ENCODE measurements at places on chromosomes 6 and 20.

DNA sequence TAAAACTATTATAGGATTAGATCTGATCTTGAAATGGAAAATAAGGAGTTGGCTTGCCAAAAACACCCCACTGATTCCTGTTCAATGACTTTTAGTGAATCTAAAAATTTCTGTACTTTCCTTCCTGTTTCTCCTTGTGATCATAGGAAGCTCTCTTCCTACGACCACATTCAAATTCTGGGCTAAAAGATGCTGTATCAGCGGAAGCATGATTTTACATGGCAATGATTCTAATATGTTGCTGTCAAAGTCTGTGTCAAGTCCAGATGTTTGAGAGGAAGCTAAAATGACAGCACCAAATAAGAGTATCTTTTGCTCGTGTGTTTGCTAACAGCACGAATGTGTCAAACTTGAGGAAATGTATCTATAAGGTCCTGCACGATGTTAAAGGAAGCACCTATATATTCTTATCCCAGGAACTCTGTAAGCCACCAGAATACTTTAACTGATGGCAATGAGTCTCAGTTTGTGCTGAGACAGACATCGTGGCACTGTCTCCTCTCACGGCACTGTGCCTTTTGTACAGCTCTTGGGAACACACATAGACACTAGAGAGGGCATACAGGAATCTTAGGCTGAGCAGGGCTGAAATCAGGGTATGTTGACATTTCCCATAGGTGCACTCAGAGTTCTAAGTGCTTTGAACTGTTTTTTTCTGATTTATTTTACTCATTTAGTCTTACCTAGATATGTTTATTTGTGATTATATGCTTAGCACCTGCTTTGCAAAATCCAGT lies 24.9 kb upstream of the MAP3K4 start:
- no peak for DNase-seq

DNA sequence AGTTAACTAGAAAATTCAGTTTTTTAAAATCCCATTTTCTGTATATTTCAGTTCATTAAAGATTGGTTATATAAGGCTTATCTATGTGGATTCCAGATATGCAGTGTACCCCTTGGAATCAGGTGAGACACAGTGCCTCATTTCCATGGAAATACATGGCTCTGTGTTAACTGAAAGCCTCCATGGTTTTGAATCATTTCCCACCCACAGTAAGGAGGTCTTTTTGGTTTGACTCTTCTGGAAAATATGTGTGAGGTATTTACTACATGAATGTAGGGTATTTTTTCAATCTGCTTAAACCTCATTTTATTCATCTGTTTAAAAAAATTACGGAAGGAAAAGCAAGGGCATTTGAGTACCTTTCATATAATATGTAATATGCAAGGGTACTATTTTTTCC lies 25.5 kb downstream of the RNF144B start:
- DNase-seq, result no peak

DNA sequence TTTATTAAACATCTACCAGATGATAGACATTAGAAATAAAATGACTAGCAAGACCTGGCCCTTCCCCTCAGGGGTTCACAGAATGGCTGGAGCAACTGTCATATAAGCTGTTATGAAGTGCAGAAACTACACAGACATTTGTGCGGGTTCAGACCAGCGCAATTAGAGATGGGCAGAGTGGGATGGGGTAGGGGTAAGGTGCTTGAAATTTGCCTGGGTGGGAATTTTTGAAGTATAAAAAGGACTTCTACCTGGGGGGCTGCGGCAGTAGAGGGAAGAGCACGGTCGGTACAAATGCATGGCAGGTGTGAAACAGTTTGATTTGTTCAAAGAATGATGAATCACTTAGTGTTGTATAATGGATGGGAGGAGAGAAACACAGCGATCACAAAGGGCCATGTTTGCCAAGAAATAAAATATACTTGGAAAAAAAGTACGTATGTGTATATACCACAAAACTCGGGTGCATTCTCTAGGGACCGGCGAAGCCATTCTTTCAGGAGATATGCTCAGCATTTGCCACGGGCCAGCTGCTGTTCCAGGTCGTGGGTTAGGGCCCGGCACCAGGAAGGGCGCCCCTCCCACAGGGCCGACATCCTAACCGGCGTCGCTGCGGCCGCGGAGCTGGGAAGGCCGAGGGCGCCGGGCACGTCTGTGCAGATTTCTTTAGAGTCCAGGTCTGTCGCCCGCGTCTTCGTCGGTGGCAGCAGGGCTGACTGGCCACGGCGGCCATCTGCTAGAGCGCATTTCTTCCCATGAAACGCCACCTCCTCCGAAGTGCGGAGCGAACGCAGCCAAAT lies 809 bp upstream of the NOL7 start:
- DNase-seq, result no peak

GRCh38 chr6:1620504-1621069 lies 10.9 kb downstream of the FOXC1 start:
- DNase-seq, result no peak

DNA sequence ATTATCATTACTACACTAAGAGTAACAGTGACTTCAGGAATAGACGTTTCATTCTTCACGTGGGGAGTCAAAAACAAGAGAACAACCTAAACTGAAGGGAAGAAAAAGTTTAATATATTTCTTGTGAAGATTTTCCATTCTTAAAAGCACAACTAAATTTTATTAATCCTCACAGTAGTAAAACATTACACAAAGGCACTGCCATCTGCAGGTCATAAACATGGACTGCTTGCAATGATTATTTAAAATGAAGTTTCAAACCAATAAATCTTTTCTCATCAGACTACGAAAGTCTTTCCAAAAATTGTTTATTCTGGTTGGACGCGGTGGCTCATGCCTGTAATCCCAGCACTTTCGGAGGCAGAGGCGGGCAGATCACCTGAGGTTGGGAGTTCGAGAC lies 2.6 kb downstream of the NCOA5 start:
- DNase-seq, result no peak

GRCh38 chr6:87095087-87095509 lies at the start of gene CGA:
Gene CGA, minus strand, starts transcription at chr6:87095106. Its CDS starts 6,906 bp downstream, at chr6:87088200.
- DNase-seq, result no peak

DNA sequence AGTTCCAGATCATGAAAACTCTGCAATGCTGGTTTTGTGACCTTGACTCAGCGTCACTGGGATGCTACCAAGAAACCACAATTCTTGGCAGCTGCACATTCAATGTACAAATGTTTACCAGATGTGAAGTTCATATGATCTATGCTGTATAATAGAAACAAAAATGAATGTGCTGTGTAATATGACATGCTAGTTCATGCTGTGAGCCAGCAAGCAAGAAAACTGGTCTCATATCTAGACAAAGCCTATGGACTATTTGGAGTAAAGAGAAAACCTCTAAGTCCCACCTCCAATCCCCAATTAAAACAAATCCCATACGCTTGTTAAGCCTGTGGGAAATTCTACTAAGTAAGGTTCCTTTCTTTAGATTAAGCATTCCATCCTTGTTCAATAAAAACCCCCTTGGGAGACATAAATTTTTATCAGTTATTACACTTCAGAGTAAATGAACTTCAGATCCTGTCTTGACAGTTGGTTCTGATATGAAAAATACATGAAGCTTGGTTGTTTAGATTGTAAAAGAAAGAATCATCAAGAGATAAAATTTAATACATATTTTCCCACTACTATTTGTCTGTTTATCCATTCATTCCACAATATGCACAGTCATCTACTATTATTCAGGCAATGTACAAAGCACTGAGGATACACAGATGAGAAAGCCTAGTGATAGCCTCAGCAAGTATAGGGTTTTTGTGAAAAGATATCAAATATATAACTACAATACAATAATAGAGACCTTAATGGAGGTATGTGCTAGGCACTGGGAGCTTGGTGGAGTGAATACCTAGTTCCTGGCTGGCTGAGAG lies 20.1 kb downstream of the COL21A1 start:
- no peak for DNase-seq

- no peak for DNase-seq
These were observed 17.3 kb downstream of the APCDD1L start for GRCh38 chr20:58497724-58498469.

DNA sequence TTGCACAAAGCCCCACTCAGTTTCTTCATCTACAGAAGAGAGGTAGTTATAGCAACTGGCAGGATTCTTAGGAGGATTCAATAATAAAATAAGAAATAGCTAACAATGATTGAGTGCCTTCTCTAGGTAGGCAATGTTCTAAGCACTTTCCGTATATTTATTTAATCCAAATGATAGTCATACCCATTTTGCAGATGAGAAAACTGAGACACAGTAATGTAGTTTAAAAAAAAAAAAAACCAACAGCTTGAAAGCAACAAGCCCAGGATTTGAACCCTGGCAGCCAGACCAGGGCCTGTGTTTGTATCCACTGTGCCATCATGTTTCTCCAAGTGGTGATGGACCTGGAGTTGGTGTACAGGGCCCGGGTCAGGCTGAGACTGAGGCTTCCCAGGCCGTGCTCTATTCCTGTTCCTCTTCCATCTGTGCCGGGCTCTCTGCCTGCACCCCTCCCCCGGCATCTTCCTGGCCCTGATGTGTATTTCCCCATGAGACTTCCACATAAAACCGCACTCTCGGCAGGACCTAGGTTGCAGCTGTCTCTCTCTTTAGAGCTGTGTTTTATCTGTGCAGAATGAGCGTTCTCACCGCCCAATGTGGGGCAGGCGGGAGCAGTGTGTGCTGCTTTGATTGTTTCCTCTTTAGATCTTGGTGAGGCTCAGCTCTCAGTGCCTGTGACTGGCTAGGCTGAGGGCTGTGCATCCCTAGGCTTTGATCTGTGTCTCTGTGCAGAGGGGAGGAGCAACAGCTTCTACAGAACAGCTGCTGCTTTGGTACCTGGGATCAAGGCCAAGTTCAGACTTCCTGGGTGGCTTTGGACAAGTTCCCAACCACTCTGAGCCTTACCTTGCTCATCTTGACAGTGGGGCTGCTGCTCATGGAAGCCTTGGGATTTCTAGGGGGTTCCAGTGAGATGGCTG lies 49.5 kb downstream of the TOX2 start:
- DNase-seq, result no peak

- DNase-seq, result no peak
These were observed 83.2 kb upstream of the EYA2 start for GRCh38 chr20:46811224-46812084.

- no peak for DNase-seq
These were observed 102.0 kb downstream of the PSMB1 start for GRCh38 chr6:170450916-170451761.

DNA sequence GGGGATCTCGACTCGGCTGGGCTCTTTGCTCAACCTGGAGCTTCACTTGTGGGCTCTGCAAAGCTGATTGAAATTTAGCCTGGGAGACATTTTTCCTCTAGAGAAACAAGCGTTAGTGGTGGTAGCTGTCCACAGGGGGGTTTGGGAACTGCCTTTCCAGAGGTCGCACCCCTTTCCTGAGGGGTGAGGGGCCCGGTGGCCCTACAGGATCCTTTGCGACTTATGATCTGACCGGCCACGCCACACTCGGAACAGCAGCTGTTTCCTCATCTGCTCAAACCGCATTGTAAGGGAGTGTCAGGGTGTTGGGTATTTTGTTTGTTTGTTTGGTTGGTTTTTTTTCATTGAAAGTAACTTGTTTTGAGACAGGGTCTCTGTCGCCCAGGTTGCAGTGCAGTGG lies 21.0 kb downstream of the PNLDC1 start:
- DNase-seq, result no peak

- no peak for DNase-seq
These were observed 317.8 kb downstream of the CENPW start for GRCh38 chr6:126657561-126658175.

DNA sequence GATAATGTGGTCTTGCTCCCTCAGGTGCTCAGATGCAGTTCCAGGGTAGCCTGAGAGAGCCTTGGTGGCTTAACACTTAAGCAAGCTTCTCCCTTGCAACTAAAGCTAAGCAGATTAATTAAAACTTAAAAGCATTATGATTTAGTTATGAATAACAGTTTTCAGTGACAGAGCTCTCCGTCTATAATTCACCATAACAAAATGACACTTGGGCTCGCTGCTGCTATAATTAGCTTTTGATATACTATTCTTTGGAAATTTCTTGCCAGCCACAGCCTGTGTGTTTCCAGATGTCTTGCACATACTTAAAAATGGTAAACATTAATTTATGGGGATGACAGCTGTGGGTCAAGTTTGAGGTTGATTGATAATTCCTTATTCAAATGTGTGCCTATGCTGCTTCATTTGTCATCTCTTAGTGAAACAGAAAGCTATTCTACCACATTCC lies 380.5 kb downstream of the TFAP2B start:
- no peak for DNase-seq

GRCh38 chr6:159107451-159108260 lies 61.5 kb upstream of the FNDC1 start:
- DNase-seq, result peak; percentile 70

All from T-helper 22 cell (primary cell).